Left hindlimb (tissue), 1 donor: ENCODE measurements at places on chromosomes 1 and 21.

DNA sequence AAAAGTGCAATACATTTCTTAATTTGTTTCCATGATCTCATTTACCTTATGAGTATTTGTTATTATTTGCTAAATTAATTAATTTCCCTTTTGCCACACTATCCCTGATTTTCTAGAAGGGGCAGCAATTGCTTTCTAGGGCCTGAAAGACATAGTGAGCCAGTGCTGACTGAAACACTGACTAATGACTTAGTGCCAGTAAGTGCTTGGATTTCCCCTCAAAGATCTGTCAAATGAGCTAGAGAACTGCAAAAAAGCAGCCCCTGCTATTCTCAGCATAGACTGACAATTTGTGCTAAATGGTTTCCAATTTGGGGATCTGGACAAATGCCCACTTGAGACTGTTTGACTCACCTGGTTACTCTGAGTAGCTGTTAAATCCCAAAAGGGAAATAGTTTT, 35.6 kb upstream of the USH2A start:
- no peak for DNase-seq

GRCh38 chr1:209869291-209870149, 41.7 kb downstream of the UTP25 start:
- no peak for DNase-seq

DNA sequence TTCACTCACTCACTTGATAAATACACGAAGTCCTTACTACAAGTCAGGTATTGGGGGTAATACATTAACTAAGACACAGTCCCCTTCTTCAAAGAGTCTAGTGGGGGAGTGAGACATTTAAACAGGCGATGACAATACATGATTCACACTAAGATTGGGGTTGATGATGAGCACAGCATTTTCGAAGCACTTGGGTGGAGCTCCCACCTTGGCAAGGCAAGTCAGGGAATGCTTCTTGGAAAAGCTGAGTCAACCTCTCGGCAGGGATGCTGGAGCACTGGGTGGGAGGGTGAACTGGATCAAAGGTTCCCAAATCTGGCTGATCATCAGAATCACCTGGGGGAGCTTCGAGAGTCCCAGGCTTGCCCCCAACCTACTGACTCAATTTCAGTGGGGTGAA, 57.9 kb upstream of the ENAH start:
- DNase-seq = no peak

- no peak for DNase-seq
Measured at GRCh38 chr1:45403298-45403697, 63.1 kb upstream of the MUTYH start.

- no peak for DNase-seq
Measured at GRCh38 chr1:201850053-201850397, 21.1 kb downstream of the IPO9 start.
